ENCODE measurements at places on chromosomes 3 and 15.

GRCh38 chr15:77839970-77840905, 207.5 kb upstream of the LINGO1 start:
- DNase-seq = no peak

- DNase-seq = no peak
These were observed 39.4 kb upstream of the CD47 start for GRCh38 chr3:108130236-108130635.

DNA sequence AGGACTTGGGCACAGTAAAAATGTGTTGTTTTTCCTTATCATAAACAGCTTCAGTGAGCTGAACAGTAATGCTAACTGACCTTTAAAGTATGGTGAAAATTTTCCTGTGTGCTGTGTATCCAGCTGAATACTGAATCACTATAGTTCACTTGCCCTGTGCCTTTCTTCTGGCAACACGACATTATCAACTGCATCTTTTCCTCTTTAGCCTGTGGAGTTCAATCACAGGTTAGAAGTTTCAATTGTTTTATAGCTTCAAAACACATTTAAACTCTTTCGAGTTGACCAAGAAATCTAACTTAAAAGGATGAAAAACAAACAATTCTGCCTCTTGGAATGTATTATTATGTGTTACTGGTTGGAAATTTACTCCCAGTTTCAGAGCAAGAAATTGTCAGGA, 1120.7 kb upstream of the ALCAM start:
- no peak for DNase-seq

- DNase-seq = no peak
These were observed 51.0 kb downstream of the MME start for GRCh38 chr3:155131104-155131503.

DNA sequence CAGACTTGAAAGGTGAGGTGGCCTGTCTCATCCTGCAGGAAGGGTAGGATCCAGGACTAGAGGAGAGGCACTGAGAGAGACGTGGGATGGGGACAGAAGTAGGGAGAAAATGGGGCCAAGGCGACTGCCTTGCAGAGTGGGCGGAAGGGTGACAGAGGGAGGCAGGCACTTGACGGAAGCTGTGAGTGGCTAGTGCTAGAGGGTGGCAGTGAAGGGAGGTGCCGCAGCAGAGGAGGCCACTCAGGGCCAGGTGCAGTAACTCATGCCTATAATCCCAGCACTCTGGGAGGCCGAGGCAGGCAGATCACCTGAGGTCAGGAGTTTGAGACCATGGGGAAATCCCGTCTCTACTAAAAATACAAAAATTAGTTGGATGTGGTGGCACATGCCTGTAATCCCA, 7.3 kb downstream of the CCDC33 start:
- DNase-seq = no peak

GRCh38 chr3:143822374-143822773, 25.9 kb downstream of the SLC9A9 start:
- DNase-seq = no peak

- DNase-seq = no peak
These were observed 455.6 kb upstream of the RARB start for GRCh38 chr3:24972491-24972890.

DNA sequence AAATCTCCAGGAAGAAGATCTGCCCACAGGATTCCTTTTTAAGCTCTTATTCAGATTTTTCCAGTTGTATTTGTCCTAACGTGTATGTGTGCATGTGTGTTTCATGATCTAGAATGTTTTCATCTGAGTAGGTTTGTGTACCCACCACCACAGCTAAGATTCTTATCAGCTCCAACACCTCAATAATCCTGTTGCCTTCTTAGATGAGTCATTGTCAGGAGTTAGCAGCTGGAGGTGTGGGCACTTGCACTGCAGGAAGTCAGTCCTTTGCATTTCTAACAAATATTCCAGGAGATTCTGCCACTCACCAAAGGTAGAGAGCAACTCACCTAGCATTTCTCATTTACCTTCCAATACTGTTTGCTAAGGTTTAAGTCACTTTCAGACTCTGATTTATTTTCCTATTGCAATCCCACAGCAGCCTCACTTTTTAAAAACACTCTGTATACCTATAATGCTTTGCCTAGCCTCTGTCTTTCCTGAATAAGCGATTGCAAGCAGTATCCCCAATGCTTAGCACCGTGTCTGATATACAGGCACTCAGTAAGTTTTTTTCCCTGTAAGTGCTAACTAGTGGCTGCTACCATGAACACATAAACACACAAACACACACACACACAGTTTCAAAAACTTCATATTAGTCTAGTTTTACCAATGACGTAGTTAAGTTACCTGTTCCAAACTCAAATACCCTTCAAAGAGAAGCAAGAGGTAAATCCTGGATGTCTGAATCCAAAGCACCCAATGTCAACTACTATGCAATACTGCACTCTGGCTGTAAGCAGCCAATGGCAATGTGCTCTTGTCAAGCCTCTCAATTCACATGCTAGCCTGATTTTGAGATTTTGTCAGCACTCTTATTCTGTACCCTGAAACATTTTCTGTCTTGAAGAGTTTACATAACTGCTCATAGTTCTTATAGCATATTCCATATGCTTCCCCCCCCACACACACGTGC, 713.5 kb upstream of the LMCD1 start:
- DNase-seq = no peak
